Vagina (tissue), 2 donors: ENCODE measurements at places on chromosomes 3 and 15. TPM values are rescaled to one million over a fixed set of nuclear protein-coding genes. Genes with fewer than 3 reads are reported as not detected.

DNA sequence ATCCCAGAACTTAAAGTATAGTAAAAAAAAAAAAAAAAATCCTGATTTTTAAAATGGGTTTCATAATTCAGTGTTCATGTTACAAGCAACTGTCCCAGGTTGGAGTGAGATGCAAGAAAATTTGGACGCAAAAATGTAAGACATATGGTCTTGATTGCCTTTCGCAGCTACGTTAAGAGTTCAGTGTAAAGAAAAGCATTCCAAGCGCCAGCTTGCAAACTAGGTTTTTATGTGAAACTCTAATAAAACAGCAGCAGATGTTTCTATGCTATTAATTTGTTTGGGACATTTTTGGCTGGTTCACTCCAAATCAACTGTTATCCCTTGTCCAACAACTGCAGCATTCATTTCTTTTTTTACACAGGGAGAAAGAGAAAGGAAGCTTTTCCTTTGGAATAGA, 957.8 kb downstream of the ROBO1 start:
- peaks cover 21% of the 10 kb centered on the region for H3K4me1 ChIP-seq
- no peak overlapping the region for H3K4me3 ChIP-seq
- H3K27ac ChIP-seq: no peak overlapping the region
- H3K27me3 ChIP-seq: no peaks in the 10 kb centered on the region

DNA sequence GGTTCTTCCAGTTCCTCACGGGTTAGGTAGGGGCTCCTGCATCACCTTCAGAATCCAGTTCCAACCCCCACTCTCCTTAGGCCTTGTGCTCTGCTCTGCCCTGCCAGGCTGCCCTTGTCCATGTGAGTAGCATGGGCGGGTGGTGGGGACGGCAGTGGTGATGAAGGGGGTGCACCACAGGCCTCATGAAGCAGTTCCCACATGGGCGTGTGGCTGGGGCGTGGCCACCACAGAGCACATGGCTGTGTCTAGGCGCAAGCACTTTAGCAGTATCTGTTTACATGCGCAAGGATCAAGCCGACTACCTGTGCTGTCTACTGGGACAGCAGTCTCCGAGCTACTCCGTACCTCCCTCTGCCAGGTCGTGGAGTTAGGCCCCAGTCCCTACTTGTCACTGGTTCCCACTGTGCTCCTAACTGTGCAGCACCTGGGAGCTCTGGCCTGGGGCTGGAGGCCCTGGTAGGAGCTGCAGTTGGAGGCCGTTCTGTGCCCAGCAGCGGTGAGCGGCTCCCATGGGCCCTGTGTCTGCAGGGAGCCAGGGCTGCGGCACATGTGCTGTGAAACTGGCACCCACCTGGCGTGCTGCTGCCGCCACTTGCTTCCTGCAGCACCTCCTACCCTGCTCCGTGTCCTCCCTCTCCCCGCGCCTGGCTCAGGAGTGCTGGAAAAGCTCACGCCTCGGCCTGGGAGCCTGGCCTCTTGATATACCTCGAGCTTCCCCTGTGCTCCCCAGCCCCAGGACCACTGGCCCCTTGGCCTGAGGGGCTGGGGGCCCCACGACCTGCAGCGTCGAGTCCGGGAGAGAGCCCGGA, 53.5 kb downstream of the PLXNA1 start:
- no peak for DNase-seq
- peaks cover 22% of the 10 kb centered on the region for H3K4me1 ChIP-seq
- H3K27me3 ChIP-seq: no peaks in the 10 kb centered on the region

TP63 gene
- total RNA-seq: 144 TPM

DNA sequence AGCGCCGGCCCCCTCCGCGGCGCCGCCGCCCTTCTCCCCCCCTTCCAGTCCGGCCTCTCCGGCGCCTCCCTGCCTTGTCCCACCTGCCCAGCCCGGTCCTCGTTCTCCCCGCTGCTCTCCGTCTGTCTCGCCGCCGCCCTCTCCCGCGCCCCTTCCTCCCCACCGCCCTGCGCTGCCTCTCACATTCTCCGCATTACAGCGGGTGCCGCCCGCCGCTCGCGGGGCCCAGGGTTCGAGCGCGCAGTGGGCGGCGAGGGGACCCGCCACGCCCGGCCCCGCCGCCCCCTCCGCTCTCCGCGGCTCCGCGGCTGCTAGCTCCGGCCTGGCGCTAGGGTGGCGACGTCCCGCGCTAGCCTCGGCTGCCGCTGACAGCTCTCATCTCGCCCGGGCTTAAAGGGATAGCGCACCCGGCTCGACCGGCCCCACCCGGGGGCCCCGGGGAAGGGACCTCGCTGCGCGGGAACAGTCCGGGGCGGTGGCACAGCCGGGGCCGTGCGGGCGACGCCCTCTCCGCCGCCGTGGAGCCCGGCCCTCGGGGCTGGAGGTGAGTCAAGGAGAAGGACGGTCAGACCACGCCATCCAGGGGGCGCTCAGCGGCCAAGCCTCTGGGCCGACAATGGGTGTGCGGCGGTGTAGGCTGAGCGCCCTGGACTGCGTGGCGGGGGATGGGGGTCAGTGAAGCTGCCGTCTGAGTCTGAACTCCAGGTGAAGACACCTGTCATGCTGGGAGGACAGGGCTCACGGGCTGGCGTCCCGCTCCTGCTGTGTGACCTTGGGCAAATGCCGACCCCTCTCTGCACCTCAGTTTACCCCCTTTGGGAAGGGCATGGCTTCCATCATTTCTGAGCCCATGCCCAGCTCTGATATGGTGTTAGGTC, 187.4 kb upstream of the LINGO1 start:
- no peak overlapping the region for H3K27ac ChIP-seq
- no peaks in the 10 kb centered on the region for H3K36me3 ChIP-seq
- H3K27me3 ChIP-seq: no peaks in the 10 kb centered on the region
- H3K4me3 ChIP-seq: peak overlapping the region; percentile 29

GRCh38 chr15:51855612-51856011, 26.2 kb downstream of the TMOD3 start:
- no peak overlapping the region for H3K4me3 ChIP-seq
- H3K27ac ChIP-seq: no peak overlapping the region
- no peaks in the 10 kb centered on the region for H3K27me3 ChIP-seq
- no peak for DNase-seq
- H3K36me3 ChIP-seq: no peaks in the 10 kb centered on the region
